ENCODE measurements at places on chromosomes 11 and 22. TPM values are rescaled to one million over a fixed set of nuclear protein-coding genes. Genes with fewer than 3 reads are reported as not detected.

DNA sequence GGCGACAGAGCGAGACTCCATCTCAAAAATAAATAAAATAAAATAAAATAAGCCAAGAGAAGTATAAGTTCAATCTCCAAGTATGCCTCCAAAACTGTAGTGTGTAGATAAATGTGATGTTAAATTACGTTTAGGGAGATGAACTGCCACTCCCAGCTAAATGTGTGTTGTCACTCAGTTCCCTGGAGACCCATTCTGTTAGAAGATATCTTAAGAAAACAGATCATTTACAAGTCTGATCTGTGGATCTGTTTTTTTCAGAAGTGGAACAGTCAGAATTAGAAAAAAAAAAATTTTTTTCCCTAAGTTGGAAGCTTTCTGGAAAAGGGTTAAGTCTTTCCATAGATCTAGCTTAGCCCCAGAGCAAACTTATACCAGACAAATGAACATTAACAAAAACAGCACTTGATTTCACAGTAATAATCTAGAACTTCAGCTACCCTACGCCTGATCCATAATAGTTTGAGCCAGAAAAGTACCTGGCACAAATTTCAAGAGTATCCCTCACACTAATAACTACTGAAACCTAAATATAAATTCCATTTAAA is 18.2 kb downstream of the CELF1 start:
- DNase-seq: no peak

DNA sequence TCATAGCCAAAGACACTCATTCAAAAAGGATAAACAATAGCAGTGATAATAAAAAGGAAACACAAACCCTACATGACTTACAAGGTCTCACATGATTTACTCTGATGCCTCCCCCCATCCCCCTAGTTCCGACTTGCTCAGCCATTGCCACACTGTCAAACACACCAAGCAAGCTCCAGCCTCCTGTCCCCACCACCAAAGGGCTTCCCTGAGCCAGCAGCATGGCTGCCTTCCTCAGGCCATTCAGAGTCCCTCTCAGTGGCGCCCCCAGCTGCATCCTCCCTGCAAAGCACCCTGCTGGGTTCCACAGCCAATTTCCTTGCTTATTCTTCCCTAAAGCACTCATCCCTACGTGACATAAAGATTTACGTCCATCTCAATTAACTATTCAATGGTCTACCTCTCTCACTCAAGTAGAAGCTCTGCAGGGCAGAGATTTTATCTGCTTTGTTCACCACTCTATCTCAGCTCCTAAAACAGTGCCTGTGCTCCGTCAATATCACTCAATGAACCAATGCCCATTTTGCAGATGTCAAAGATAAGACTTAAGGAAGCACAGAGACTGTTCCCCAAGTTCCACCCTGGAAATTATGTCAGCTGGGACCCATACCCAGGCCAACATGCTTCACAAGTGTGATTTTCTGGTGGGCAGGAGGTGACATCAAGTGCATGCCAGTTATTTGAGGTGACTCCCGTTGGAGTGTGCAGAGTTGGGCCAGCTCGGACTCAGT is 106.9 kb downstream of the SYN3 start:
- no peak for DNase-seq

- peak; percentile 65 for DNase-seq
Measured at GRCh38 chr11:71250523-71251150, 1.7 kb downstream of the SHANK2 start.

GRCh38 chr11:93541884-93542810 is 1.0 kb downstream of the SMCO4 start:
- DNase-seq: no peak

GRCh38 chr22:48613566-48614200 is 1214.0 kb downstream of the BRD1 start:
- DNase-seq: no peak

DNA sequence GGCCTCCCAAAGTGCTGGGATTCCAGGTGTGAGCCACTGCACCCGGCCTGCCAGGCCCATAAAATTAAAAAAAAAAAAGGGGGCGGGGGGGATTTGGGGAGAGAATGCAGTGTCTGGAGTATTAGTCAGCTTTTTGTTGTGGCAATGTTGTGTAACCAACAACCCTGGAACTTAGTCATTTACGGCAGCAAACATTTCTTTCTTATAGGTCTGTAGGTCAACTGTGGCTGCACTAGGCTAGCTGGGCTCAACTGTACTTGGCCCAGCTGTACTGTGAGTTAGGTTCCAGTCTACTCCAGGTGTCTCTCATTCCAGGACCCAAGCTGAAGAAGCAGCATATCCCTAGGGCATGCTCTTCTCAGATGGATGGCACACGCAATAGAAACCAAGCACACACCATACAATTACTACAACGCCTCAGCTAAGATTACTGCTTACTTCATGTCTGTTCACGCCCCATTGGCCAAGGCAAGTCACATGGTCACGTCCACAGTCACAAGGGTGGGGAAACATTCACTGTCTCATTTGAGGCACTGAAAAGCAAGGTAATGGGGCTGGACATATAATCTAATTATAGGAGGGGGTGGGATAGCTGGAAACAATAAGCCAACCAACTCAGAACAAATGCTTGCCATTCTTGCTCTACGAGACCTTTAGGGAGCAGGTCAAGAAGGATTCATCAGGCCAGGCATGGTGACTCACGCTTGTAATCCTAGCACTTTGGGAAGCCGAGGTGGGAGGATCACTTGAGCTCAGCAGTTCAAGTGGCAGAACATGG is 10.4 kb upstream of the SPINDOC start:
- no peak for DNase-seq

DNA sequence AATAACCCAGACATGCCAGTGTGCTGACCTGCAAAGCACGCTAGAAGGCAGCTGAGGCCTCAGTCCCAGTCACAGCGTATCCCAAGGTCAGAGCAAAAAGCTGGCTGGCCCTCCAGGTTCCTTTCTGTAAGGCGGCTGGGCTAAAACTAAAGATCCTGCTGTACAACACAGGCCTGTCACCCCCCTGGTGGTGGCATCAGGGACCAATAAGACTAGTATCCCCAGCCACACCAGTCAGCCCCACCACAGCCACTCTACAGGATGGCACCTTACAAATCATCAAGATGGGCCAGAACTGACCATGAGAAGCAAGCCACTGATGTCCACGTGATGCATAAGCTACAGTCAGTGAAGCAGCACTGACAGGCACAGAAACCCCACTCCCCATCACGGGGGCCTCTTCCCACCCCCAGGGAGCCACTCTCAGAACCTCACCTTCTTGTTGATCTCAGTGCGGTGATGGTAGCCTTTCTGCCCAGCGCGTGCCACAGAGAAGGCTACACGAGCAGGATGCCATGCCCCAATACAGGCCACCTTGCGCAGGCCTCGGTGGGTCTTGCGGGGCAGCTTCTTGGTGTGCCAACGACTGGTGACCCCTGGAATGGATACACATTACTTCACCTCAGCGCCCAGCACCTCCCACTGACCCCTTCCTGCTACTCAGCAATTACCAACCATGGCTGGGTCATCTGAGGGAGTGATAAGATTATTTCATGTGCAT is 5.0 kb downstream of the RPL3 start:
- no peak for DNase-seq

DNA sequence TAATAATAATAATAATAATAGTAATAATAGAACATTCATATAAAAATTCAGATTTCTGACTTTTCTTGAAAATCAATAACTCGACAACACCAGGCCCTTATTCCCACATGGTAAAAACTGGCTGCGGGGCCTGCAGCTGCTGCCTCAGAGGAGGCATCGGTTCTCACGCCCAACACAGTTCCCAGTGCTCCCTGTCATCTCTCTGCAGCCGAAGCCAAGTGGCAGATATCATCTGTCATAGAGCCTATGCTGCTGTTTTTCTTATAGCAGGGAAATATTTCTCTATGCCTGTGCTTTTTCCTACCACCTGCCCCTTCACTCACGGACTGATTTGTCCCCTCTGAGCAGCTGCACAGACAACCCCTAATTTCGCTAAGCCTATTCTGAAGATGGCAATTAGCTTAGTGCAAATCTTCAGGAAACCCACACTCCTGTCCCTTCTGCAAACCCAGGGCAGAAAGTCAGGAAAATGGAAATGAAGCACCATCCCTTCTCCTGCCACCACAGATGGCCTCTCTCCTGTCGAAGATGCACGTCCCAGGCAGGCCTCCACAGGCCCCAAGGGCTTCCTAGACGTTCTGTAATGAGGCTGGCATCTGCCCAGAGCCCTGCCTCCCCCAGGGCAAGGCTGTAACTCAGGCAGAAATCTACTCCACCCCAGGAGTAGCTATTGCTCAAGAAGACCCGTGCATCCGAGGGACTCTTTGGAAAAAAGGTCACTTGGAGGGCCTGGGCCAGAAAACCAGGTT is 66.7 kb downstream of the SYN3 start:
- no peak for DNase-seq

- no peak for DNase-seq
Measured at GRCh38 chr11:4607096-4607495, 935 bp downstream of the TRIM68 start.

GRCh38 chr22:35590634-35591295 is 26.4 kb downstream of the MB start:
- no peak for DNase-seq

DNA sequence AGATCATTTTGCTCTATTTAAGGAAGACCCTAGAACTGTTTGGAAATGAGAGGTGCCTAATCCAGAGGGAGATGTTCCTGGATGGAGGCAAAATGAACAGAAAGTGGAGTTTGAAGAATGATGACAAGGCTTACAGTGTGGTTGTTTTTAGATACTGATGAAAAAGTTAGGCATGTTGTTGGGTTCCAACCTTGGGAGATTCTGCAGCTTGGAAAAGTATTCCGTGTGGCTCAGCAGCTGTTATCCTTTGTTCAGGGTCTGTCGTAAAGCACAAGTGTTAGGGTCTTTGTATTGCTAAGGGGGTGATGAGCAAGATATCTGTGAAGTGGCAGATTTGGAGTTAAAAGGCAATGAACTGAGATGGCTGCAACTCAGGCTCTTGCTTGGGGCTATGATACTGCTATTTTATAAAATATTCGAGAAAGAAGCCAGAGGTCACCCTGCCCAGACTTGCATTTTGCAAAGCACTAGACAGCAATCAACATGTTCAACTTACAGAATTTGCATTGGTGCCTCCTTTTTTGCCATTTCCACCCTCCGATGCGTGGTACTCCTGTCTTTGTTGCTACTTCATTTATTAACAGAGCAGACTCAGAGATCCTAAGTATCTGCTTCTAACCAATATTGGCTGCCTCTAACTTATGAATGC is 45.3 kb upstream of the POGLUT3 start:
- peak; percentile 18 for DNase-seq

DNA sequence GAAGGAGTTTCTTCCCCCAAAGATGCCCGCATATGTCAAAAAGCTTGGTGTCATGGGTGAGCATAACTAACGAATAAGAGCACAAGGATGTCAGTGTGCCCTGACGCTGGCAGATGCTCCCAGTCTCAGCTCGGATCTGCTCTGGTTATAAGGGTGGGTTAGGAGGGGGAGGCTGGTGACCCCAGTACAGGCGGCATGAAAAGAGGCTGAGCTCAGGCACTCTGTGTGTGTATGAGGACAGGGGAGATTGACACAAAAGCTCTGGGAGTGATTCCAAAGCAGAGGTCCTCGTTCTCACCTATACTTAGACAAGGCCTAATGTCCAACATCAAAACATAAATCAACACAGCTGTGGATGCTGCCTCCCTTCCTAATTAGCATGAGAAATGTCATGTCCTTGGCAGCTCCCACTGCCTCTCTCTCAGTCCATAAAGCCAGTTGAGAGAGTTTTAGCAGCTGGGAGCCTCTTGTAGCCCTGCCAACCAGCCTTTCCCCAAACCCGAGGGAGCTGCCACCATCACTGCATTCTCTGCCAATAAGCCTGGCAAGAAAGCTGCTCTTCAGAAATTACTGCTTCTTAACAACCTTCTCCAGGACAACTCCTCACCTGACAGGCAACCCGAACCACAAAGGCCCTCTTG is 59.8 kb downstream of the SC5D start:
- no peak for DNase-seq

DNA sequence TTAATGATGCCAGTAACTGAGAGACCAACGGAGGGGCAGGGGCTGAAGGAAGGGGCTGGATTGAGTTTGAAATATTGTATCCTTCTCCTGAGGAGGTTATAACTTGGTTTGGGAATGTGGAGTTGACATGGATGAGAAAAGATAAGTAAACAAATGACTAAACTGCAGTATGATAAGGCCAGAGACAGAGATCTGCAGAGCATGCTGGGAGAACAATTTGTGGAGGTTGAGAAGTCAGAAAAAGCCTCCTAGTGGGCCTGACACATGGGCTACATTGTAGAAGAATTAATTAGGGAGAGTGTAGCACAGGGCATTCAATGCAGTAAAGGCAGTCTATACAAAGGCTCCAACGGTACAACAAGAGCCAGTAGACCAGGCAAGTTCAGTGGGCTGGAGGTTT is 55.9 kb downstream of the SPON1 start:
- DNase-seq: no peak

DNA sequence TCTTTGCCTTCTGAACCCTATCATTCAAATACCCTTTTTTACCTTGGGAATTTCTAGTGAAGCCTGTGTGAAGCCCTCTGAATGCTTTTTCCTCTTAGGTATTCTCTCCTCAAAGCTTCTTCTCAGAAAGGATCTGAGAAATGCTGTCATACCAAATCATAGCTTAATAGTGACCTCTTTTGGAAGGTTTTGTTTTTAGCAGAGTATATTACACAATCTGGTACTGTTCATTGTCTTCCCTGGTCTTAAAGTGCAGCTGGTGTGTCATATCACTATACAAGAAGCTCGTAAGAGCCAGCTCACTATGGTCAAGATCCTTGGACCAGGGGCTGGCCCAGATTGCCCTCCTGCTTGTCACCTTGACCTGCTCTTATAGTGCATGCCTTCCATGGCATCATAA is 204.4 kb upstream of the ANO5 start:
- no peak for DNase-seq

DNA sequence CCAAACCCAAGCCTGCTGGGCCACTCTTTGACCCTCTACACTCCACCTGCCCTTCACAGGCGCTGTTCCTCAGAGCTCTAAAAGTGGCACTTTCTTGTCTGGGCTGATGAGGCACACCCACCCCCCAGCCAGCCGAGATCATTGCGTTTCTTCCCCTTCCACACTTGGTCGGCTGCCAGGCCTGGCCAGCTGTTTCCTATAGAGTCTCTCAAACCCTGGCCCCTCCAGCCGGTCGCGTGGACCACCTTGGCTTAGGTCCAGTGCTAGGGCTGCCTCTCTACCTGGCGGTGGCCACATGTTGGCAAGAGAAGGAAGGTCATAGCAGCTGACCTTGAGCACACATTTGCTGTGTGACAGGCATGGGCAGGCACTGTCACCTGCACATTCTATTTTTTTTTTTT is 60.6 kb downstream of the PPP6R2 start:
- no peak for DNase-seq

The ZDHHC8 gene
- total RNA-seq: 22.6 TPM

The DRD2 gene
- total RNA-seq: 0.49 TPM
